NCI-H1417 treated with DMSO at 0.1 percent for 48 hours (cell line): ENCODE measurements at places on chromosomes 4 and X.

DNA sequence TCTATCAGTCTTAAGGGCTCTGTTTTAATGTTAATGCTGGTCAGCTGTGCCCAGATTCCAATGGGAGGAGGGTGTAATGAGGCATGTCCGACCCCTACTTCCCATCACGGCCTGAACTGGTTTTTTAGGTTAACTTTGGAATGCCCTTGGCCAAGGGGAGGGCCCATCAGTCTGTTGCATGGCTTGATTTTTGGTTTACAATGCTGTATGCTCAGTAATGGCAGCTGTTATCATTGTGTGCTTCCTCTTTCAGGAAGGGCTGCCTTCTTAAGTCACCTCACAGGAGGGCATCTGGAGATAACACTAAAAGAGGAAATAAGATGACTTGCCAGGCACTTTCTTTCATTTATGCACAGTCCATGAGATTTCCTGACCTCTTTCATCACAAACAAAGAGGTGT is 36.3 kb downstream of the ATXN3L start:
- no peak for DNase-seq

- no peak for DNase-seq
Observed at GRCh38 chrX:1741816-1742394, 127.0 kb downstream of the ASMT start.

GRCh38 chr4:169225058-169225751 is 45.6 kb downstream of the SH3RF1 start:
- no peak for DNase-seq

DNA sequence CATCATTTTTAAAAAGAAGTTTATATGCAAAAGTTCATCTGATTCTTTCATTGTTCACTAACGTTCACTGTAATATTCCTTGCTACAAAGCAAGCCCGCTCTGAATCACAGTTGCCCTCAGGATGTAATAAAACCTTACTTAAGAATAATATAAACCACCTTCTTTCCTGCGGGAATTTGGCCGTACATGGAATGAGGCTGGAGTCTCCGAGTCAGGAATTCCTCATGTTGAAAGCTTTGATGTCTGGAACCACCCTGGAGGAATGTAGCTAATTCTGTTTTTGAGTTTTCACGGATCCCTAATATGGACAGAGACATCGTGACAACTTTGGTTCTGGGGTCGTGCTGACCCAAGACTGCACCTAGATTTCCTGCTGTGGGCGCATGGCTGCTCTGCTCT is 58.5 kb downstream of the CRLF2 start:
- no peak for DNase-seq

DNA sequence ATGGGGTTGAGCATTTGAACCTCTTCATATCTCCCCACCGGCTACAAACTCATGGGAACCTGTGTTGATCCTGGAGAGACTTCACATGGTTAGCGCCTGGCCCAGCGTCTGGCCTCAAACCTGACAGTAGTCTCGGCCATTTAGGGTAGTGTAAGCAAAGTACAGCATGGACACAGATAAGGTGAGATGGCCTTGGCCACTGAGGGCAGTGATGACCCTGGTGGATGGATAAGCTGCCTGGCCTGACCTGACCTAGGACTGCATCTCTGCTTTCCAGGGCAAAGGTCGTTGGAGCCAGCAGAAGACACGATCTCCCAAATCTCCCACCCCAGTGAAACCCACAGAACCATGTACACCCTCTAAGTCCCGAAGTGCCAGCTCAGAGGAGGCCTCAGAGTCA is 51.7 kb downstream of the BCORL1 start:
- DNase-seq: no peak

DNA sequence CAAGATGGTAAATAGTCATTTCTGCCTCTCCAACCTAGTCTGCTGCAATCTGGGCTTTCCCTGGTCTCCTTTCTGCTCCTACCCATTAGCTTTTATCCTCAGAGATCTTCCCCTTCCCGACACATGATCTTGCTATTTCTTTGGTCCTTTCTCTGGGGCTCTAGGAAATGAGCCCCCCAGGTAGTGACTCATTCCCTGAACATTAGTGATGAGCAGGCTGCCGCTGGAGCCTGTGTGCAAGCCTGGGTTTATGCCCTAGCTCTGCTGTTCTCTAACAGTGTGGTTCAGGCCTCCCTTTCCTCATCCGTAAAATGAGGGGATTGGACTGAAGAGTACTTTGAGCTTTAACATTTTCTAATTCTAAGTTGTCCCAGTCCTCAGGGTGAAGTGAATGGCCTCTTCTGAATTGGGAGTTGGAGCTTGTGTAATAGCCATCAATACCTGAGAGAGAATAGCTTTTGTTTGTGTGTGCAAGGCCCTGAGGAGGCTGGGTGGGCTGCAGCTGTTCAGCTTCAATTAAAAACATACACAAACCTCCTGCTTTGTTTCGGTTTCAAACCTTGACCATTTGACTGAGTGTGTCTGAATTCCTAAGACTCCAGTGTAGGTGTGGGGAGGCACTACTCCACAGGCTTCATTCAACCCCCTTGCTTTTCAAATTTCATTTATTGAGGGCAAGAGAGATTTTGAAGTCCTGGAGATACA is 115.6 kb upstream of the SCML1 start:
- no peak for DNase-seq

DNA sequence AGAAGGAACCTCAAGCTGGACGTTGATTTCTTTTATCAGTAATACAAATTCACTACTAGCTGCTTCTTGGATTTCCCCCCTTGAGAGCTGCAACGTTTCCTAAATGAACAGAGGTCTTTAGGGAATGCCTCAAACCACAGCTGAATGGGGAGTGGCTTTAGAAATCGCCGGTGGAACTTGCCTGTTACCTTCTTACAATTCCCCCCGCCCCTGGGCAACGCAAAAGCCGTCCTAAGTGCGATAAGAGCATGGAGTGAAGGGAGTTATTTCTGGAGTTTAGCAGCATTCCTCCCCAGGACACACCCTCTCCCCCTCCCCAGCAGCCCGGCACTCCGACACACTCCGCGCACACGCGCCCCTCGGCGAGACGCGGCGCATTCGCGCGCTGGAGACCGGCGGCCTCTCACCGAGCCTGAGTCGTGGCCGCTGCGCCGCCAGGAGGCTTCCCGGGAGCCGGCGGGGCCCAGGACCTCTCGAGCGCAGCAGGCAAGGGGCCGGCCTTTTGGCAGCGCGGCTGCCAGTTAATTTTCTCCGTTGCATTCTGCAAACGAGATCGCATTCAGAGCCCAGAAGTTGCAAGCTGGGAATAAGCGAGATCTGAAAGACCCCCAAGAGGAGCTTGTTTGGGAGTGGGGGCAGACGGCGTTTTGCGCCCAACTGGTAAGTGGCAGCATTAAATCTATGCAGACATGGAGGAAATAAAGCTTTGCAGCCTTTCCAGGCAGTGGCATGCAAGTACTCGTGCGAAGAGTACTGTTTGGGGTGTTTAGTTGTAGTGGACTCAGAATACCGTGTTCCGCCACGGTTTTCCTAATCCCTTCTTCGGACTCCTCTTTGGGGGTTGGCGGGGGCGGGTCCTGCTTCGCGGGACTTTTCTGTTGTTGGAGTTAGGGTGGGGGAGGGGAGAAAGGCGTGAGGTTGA is 134.7 kb downstream of the PALLD start:
- DNase-seq: no peak

GRCh38 chrX:4314586-4314985 is 601.1 kb upstream of the PRKX start:
- DNase-seq: no peak

DNA sequence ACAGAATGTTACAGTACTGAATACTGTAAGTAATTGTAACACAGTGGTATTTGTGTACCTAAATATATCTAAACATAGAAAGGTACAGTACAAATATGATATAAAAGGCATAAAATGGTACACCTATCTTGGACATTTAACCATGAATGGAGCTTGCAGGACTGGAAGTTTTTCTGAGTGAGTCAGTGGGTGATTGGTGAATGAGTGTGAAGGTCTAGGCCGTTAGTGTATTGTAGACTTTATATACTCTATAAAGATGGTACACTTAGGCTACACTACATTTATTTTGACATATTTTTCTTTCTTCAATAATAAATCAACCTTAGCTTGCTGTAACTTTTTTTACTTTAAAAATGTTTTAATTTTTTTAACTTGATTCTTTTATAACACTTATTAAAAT is 422.5 kb upstream of the FSTL5 start:
- no peak for DNase-seq

- DNase-seq: no peak
Observed at GRCh38 chr4:51932261-51932660, 87.9 kb downstream of the LRRC66 start.

DNA sequence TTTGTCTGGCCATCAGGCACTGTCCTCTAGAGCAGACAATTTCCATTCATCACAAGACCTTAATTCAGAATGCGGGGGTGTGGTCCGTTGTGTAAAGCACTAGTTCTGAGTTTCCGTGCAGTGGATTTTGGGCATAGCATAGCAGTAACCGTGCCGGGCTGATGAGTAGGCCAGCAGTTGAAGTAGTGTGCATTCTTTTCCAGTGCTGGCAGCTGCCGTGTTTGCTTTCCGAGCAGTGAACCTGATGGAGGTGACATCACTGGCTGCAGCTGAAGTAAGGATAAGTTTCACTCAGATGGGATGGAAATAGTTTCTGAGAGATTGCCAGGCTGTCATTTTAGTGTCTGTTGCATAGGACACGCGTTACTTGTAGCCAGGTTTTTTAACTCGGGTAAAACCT is 107.0 kb upstream of the STIM2 start:
- DNase-seq: no peak

GRCh38 chrX:41903544-41903943 is 19.8 kb downstream of the CASK start:
- no peak for DNase-seq
